G401 (cell line): ENCODE measurements at places on chromosomes 16 and 17.
A peak's percentile ranks its signal among the peaks of the same experiment; 100 is the strongest.

DNA sequence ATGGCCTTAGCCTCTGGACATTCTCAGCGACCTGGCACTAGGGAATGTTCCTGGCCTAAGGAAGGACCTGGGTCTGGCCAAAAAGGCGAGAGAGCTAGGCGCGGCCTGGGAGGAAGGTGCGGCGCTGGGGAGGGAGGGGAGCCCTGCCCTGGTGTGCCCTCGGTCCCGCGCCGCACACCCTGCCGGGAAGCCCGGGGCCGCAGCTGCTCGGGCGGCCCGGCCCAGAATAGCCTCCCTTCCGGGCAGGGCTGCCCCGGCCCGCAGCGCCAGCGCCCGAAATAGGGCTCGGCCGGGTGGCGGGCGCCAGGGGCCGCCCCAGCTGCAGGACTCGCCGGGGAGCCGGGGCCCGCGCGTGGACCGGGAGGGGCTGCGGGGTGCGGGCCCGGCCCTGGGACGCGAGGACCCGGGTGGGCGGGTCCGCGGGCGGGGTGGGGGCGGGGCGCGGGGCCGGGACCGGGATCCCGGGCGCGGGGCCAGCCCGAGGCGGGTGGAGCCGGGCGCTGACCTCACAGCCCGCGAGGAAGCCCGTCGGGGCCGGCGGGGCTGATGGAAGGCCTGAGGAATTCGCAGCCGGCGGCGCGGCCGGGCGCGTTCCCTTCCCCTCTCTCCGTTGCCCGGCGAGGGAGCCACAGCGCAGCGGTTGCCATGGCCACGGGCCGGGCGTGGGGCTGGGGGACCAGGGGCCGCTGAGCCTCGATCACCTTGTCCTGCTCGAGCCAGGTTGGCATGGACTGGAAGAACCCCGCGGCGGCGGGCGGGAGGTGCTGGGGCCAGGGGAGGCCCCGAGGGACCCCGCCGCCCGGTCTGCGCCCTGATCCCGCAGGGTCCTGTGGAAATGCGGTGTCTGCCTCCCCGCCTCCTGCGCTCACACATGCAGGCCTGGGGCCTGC lies 18.1 kb downstream of the SOCS3 start:
- DNase-seq, result no peak

DNA sequence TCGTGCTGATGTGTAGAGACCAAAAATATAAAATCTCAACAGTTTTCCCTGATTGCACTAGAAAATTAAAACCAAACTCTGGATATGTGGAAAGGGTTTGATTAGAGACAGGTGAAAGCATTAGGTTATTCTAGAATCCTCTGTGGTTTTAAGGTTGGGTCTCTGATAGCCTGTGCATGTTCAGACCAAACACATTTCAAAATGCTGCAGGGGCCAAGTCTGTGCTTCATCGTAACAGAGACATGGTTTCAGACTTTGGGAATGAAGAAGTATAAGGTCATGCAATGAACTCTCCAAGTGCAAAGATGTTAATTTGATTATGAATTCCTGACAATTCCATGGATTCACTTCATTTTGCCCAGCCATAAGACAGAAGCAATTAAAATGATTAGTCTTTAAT lies 261.0 kb upstream of the KCNJ16 start:
- no peak for DNase-seq

GRCh38 chr16:58026139-58026704 lies 668 bp downstream of the MMP15 start:
- DNase-seq, result no peak

DNA sequence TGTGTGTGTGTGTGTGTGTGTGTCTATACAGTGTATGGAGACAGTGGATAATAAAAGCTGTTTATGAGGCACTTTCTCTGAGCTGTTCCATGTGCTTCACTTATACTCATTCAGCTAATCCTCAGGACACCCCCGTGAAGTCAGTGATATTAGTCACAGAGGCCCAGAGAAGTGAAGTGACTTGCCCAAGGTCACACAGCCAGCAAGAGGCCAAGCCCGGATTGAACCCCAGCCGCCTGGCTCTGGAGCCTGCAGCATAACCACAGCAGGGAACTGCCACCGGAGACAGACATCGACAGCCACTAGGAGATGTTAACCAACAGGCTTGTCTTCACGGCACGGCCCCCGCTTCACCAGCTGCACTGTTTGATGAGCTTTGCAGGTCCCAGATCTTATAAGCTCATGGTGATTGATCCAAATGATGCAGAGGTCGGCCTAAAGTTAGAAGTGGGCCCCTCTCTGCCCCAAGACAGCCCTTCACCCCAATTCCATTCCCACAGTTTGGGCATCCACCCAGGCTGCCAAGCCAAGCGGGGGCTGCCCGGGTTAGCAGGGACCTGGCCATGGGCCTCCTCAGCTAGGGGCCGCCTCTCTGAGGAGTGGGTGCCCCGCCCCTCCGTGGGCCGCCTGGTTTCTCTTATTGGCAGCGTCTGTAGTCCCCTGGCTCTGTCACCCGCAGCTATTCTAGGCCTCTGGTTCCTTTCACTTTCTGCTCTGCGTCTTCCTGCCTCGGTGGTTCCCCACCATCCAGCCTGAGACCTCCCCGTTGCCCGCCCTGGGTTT lies 30.9 kb downstream of the SOCS1 start:
- DNase-seq, result no peak

GRCh38 chr16:80500116-80500859 lies 40.5 kb upstream of the DYNLRB2 start:
- DNase-seq, result peak; percentile 4

GRCh38 chr17:39611401-39612112 lies 3.8 kb upstream of the NEUROD2 start:
- DNase-seq, result peak; percentile 58

DNA sequence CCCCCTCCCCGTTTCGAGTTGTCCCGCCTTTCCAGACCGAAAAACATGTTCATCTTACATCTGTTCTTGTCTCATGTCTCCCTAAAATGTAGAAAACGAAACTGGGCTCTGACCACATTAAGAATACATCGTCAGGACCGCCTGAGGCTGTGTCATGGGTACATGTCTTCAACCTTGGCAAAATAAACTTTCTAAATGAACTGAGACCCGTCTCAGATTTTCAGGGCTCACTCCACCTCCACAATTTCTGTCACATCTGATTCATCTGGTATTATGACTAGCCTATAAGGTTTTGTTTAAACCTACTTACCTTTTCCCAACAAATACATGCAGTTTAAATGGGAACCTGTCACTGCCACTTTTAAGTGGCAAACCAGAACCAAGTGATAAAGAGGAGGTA lies 621 bp downstream of the SDR42E1 start:
- DNase-seq, result no peak

DNA sequence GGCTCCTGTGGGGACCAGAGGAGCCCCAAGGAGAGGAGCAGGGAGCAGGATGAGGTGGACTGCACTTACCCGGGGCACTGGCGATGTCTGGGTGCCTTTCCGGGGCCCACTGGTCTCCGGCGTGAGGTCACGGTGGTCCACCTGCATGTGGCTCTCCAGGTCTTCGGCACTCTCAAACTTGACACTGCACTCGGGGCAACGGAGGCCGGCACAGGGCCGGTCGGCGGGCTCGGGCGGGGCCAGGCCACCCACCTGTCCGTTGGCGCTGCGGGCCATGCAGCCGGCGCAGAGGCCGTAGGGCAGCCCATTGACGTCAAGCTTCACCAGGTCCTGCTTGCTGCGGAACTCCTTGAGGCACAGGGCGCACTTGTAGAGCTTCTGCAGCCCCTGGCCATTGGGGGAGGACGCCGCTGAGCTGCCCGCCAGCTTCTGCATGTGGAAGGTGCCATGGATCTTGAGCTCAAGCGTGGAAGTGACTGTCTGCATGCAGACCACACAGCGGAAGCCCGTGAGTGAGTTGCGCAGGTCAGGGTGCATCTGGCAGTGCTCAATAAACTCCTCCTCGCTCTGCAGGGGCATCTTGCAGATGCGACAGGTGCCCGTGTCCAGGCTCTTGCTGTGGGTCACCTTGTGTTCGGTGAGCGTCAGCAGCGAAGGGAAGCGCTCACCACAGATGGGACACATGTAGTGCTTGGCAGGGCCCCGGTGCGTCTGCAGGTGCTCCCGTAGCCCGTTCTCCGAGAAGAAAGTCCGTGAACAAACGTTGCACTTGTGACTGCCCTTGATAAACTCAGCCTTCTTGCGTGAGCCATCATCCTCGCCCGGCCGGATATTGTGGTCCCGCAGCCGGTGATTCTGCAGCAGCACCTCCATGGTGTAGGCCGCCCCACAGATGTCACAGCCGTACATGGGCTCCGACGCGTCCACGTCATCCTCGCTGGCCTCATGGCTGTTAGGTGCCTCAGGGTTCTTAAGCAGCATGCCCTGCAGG lies 220.0 kb downstream of the ZNF423 start:
- DNase-seq, result no peak

GRCh38 chr17:78250891-78251772 lies 19.7 kb downstream of the TMEM235 start:
- peak; percentile 90 for DNase-seq

DNA sequence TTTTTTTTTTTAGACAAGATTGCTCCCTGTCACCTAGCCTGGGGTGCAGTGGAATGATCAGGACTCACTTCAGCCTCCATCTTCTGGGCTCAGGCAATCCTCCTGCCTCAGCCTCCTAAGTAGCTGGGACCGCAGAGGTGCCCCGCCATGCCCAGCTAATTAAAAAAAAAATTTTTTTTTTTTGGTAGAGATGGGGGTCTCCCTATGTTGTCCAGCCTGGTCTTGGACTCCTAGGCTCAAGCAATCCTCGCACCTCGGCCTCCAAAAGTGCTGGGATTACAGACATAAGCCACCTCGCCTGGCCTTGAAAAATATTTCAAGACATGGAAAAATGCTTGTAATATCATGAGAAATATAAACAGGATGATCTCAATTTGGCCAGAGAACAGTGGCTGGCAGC lies 42.9 kb downstream of the HAPSTR1 start:
- DNase-seq, result no peak

DNA sequence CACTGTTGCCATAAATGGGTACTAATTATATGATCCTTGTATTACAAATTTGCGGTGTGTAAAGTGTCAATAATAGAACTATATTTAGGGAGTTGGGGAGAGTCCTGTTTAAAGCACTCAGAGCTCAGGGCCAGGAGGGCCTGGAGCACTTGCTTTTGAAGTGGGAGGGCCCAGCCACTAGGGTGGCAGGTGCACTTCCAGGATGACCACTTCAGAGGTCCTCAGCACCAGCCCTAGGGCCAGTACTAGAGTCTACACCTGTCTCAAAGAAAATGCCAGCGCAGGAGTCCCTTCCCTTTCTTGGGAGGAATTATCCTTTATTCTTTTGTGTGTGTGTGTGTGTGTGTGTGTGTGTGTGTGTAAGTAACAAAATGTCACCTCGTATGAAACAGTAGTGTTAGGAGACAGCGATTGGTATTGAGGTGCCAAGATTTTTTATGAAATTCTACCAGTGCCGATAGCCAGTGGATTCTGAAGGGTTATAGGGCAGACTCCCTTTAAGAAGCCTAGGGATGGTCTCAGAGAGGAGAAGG lies 31.9 kb downstream of the MYO18A start:
- no peak for DNase-seq

GRCh38 chr16:80277182-80277581 lies 263.6 kb upstream of the DYNLRB2 start:
- DNase-seq, result no peak

GRCh38 chr17:33385713-33386112 lies 92.6 kb upstream of the ASIC2 start:
- no peak for DNase-seq

- no peak for DNase-seq
Observed at GRCh38 chr16:72469932-72470331, 298.0 kb upstream of the PMFBP1 start.

DNA sequence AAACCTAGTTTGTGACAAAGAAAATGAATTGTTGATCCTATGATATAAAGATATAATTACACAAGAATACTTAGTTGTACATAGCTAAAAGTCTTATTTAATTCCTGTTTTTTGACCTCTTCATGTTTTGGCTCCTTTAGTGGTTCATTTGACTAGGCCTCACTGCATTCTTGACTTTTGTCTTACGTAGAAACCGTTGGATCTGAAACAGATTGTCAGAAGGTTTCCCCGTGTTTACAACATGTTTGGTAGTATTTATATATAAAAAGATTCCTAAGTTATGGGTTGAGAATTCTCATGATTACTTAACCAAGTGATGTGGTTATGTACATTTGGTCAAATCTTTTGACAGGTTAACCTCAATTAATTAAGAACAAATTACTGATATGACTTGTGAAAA lies 162.8 kb downstream of the BCAS3 start:
- no peak for DNase-seq

DNA sequence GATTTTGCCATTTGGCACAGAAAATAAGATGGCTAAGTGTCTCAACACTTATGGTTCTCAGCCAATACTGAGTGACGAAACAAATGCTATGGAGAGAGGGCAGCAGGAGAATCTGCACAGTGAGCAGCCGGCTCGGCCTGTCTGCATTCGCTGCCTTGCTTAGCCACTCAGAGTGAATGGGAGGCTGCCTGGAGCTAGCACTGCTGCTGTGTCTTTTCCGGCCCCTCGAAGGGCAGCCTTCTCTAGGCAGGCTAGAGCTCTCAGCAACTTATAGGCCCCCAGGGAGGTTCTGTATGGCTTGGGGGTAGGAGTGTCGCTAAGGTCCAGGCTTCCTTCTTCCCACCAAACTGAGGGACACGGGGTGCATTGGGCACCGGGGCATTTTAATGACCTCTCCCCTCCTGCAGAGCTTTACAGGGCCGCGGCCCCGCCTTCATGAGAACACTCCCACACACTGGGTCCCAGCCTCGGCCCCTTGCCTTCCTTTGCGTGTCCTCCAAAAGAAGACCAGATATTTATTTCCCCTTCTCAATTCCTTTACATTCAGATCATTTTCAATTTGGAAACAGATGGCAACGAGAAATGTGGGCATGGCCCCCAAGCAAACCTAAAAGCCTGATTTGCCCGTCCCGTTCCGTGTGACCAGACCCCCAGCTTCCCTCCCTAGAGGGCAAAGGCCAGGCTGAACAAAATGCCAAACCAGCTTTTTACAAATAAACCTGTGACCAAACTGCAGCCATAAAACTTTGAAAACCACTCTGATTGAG lies 670.9 kb downstream of the TOX3 start:
- DNase-seq, result no peak

GRCh38 chr16:53518550-53519416 lies 15.8 kb upstream of the AKTIP start:
- DNase-seq, result no peak

DNA sequence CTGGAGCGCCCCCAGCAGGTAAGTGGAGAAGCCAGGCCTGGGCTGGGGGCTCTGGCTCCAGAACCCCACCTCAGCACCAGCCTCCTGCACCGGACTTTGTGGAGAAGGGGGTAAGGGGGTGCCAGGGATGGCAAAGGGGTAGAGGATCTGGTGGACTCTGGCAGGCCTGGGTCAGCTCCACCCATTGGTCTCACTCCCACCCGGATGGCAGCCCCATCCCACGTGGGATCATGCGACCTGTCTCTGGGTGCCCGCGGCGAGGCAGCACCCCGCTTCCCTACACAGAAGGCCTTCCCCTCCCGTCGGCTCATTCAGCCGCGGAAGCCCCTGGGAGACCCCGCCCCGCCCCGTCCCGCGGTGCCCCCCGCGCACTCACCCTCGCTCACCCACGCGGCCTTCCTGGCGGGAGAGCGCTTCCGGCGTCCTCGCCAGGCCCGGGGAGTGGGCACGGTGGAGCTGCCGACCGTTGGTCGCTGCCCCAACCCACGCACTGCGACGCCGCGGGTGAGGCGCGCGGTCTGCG lies 498 bp upstream of the PLEKHG4 start:
- no peak for DNase-seq
